ENCODE measurements at places on chromosomes 16 and 17. TPM values are rescaled to one million over a fixed set of nuclear protein-coding genes. Genes with fewer than 3 reads are reported as not detected.

Gene PRR15L
- not detected for total RNA-seq

Gene LDAF1
- total RNA-seq: 54.4 TPM

Gene RRAD
- total RNA-seq: 10.6 TPM

Gene PRSS33
- not detected for total RNA-seq

Gene HBA1
- total RNA-seq: not detected

Gene TPSD1
- total RNA-seq: not detected

Gene DNASE1L2
- 5.5 TPM for total RNA-seq

Gene UMOD
- not detected for total RNA-seq

Gene AARSD1
- total RNA-seq: 25.4 TPM

Gene CLDN9
- total RNA-seq: not detected

Gene KCNH4
- total RNA-seq: not detected

Gene SHISA6
- not detected for total RNA-seq

Gene EPN2
- 37.9 TPM for total RNA-seq

Gene CPNE7
- 24.5 TPM for total RNA-seq

Gene GAS2L2
- not detected for total RNA-seq

Gene IRX6
- not detected for total RNA-seq

Gene RMI2
- 15.6 TPM for total RNA-seq

Gene RNF43
- total RNA-seq: not detected

Gene ZNF646
- total RNA-seq: 6.9 TPM

Gene MYH2
- total RNA-seq: under 0.01 TPM

Gene COX6A2
- total RNA-seq: not detected

Gene PLA2G10
- total RNA-seq: not detected

Gene MVP
- total RNA-seq: 367 TPM

Gene C16orf86
- total RNA-seq: 12.4 TPM

Gene ZNF594
- 1.6 TPM for total RNA-seq

Gene GCGR
- total RNA-seq: not detected
